ENCODE measurements at places on chromosomes 11 and 22.

DNA sequence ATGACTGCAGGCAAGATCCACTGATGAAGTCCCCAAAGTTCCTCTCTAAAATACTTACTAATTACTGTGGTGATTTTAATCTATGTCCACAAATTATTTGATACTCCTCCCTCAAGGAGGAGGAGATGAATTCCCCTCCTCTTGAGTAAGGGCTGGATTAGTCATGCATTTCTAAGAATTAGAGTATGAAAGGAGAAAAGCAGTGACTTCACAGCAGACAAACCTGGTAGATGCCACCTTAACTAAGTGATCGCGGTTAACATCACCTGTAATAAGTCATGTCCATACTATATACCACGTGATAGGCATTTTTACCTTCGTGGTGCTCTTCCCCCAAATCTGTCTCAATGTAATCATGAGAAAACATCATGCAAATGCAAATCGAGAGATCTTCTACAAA is 52.0 kb upstream of the TSPAN18 start:
- DNase-seq: no peak

DNA sequence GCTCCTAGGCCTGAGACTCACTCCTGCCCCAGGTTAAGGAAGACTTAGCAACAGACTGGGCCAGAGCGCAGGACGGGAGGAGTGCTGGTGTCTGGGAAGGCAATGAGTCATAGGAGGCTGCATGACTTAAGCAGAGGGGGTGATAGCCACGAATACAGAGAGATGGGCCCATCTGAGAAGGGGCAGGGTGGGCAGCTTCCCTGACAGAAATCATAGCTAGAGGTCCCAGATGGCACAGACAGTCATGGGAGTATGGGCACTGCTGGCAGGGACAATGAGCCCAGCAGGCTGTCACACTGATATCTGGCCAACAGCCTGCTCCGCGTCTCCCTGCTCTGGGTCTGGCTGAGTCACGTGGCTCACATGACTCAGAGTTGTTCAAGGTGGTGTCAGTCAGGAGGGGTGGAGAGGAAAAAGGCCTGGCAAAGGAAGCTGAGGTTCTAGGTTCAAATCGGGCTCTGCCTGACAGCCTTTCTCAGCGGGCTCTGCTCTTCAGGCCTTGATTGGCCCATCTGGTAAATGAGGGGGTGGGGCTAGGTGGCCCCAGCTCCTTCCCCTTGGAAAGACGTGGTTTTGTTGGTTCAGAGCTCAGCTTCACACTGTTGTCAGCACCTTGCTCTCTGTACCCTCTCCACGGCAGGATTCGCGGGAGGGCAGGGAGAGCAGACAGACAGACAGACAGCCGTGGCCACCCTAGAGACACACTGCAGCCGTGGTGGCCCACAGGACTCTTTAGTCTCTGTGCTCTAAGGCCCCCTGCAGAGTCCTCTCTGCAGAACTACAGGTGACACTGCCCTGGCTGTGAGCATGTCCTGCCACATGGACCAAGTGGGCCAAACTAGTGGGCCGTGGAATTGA is 47.8 kb downstream of the DBX1 start:
- no peak for DNase-seq

GRCh38 chr11:33317662-33318061 is 60.5 kb downstream of the HIPK3 start:
- DNase-seq: no peak

DNA sequence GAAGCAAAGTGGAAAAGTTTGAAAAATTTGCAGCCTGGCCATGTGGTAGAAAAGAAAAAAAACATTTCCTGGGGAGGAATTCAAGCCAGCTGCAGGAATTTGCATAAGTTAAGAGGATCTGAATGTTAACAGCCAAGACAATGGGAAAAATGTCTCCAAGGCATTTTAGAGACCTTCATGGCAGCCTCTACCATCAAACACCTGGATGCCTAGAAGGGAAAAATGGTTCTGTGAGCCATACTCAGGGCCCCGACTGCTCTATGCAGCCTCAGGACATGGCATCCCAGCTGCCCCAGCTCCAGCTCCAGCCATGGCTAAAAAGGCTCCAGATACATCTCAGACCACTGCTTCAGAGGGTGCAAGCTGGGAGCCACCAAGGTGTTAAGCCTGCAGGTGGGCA is 149.1 kb upstream of the SOX6 start:
- DNase-seq: no peak

DNA sequence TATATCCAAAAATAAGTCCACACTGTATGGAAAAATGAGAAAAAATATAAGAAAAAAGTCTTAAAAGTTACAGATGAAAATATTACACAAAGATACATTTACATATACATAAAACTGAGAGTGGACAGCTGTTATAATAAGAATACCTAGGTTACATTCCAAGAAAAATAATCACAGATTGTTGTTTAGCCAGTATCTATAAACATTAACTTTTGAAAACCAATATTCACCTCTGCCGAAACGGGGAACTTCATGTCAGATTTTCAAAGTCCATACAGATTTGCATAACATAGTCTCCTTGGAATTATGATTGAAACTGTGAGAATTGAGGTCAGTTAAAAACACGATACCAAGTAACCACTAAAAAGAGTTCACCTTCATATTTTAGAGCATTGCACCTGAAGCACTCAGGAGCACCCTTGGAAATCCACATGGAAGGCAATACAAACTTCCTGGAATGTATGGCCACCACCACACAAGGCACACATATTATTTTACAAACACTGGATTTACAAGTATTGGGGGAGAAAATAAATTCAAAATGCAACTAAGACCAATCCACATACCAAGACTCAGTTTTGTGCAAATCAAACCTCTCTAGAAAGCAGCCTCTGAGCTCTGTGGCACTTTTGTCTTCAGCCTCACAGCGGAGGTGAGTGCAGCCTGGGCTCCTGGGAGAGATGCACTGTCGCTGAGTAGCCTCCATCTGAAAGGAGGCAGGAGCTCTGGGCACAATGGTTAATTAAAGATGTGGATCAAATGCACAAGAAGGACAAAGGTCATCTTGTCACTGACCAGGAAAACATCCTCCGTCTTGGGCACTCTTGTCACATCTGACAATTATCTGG is 34.4 kb downstream of the ZNF195 start:
- DNase-seq: no peak

DNA sequence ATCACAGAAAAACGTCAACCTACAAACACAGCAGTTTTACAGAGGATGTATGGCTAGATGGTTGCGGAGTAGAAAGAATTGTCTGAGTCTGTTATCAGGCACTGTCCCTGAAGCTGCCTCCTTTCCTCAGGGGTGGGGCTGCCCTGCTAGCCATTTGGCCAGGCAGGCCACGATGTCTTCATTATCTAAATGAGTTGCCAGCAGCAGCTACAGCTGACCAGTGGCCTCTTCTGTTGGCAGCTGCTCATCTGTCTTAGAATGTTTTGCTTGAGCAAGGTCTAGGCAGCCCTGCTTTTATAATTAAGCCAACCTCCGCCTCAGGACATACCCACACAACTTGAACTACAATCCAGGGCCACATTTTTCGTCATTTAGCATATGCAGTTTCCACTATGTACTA is 17.5 kb downstream of the SLC6A5 start:
- DNase-seq: no peak

DNA sequence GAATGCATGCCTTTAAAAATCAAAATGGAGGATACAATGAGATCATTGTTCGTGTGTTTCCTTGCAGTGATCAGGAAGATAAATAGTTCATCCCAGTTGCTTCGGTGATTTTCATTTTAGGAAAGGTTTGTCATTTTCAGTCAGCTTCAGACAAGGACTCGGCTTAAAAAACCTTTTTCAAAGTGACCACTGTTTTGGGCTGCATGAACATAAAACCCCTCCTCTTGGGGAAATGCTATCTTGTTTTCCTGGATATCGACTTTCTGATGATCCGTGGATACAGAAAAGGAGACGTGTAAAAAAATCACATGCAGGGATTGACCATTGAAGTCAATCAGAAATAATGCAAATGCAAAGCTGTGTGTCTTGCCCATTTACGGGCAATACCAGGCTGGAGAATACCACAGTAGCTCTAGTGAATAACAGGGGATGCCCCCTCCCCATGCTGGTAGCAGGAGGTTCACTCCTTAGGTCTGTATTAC is 146.8 kb downstream of the MAML2 start:
- DNase-seq: no peak

DNA sequence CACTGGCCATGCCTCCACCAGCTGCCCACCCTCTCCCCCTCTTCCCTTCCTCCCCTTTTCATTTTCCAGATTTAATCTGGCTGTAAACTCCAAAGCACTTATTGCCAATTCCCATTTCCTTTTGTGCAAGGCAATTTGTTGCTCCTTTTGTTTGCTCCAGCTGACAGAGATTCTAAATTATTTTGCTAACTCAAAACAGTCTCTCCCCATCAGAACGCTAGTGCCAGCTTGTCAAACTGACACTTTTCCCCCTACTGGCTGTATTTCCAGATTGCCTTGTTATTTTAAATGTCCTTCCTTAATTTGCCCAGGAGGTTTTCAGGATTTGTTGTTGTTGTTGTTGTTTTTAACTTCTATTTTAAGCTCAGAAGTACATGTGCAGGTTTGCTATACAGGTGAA is 57.0 kb upstream of the PAK1 start:
- no peak for DNase-seq

DNA sequence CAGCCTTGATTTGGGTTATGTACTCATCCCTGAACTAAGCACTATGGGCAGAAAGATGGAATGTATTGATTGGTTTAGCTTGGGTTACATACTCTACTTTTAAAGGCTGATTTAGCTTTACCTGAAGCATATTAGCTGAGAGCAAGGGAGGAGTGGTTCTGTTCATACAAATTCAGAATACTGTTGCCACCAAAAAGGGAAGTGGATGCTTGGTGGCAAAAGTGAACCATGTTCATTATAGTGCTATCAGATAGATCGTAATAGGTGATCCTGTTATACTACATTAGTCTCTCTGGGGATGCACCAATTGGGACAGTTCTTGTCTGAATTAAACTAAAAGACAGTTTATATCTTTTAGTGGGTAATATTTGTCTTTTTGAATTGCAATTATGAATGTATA is 44.5 kb upstream of the RRM1 start:
- no peak for DNase-seq

DNA sequence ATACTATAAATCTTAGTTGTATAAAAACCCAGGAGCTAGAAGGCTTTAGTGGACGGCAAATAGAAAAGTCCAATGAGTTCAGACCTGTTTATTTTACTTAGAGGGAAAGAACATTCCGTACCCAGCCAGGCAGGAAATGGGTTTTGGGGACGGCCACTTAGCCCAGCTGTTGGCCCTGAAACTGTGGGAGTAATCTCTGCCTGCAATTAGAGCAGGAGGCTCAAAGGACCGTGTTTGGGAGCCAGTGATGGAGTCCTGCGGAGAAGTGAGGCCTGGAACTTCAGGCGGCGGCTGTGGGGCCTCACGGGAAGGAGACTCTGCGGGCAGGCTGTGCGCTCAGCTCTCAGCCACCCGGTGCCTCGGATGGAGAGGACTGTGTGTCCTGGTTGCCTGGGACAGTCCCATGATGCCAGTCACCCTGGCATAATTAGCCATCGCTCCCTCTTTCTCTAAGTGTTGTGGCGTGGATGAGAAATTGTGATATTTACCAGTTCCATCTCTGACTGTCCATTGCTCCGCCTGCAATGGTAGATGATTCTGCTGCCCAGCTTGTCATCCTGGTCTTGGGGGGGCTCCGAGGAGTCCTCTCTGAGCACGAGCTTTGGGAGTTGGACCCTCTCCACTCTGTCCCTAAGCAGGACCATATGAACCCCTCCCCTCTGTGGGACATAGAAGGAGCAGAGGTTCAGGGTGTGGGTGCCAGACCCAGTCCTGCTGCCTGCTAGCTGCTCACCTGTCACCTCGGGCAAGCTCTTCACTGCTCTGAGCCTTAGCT is 530.3 kb downstream of the TBC1D22A start:
- no peak for DNase-seq

- no peak for DNase-seq
Measured at GRCh38 chr11:122186439-122187080, 70.5 kb upstream of the BLID start.

DNA sequence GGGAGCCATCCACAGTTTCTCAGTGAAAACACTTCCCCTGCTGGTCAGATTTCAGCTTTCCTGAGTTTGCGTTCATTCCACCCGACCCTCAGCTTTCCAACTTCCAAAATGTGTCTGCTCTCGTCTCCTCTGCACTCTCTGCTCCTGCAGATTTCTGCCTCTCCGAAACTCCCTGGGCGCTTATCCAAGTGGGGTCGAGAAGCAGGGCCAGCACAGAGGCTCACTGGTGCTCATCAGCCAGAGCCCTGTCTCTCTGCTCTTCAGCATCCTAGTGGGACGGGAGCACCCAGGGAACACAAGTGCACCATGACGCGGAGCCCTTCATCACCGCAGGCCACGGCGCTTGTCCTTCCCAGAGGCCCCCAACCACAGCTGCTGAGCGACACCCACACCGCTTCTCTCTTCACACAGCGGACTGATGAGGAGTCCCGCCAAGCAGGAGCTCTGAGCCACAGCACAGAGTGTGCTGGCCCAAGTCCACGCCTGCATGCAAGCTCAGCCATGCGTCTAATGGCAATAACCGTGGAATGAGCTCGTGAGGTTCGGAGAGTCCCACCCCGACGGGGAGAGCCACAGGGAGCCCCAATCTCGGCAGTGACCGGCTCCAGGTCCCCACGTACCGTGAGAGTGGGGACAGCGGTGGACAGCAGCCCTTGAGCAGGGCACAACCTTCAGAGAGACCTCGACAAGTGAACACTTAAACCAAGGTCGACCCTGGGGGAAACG is 27.9 kb upstream of the MOB2 start:
- DNase-seq: no peak

DNA sequence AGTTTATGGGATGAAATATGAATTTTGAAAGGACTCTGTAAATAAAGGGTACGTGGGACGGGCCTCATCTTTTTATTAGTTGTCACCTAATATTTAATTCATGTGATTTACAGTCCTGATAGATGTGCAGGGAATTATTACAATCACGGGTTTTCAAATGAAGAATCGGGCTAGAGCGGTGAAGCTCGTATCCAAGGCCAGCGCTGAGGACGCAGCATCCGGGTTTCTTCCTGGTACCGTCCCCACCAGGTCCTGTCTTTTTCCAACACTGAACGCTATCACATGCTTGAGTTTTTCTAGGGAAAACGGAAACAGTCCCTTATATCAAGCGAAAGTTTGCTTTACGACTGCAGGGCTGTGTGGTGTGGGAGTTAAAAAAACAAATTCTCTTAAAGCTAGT is 787 bp downstream of the SMDT1 start:
- no peak for DNase-seq

- DNase-seq: no peak
Measured at GRCh38 chr11:14262271-14262846, 96.6 kb downstream of the RRAS2 start.

GRCh38 chr11:86511086-86511551 is 136.4 kb downstream of the CCDC81 start:
- no peak for DNase-seq

GRCh38 chr11:98289617-98290263 is 731.0 kb upstream of the CNTN5 start:
- peak; percentile 55 for DNase-seq

- DNase-seq: peak; percentile 20
Measured at GRCh38 chr11:86138958-86139357, 70.1 kb upstream of the PICALM start.
